ENCODE measurements at places on chromosomes 11 and 22. TPM values are rescaled to one million over a fixed set of nuclear protein-coding genes. Genes with fewer than 3 reads are reported as not detected.

Gene NEFH
- total RNA-seq = 0.39 TPM

Gene C11orf91
- not detected for total RNA-seq

Gene SLC43A3
- total RNA-seq = 58.8 TPM

Gene BRSK2
- under 0.01 TPM for total RNA-seq

Gene OR8G1
- 0.43 TPM for total RNA-seq

Gene BACE1-AS
- total RNA-seq = 5.4 TPM
